HT-29 (cell line): ENCODE measurements at places on chromosomes 7 and 10. TPM values are rescaled to one million over a fixed set of nuclear protein-coding genes. Genes with fewer than 3 reads are reported as not detected.

HABP2 gene
- not detected in 2 replicates for total RNA-seq

CPA2 gene
- total RNA-seq, result not detected in 2 replicates

ETV1 gene
- total RNA-seq, result 2.4 and 4.7 TPM in 2 replicates

HOXA2 gene
- total RNA-seq, result 6.6 and 7.3 TPM in 2 replicates

STOX1 gene
- 0.69 and 2.5 TPM in 2 replicates for total RNA-seq

PTPN12 gene
- 23.6 and 29.6 TPM in 2 replicates for total RNA-seq

RRP12 gene
- total RNA-seq, result 67.7 and 76.2 TPM in 2 replicates

NEBL gene
- total RNA-seq, result 0.68 and 2.2 TPM in 2 replicates

CLCN1 gene
- total RNA-seq, result 2.8 and 3.0 TPM in 2 replicates

CYP3A7 gene
- total RNA-seq, result 0.10 TPM in 1 of 2 replicates, not detected in the other

NRAP gene
- total RNA-seq, result not detected in 2 replicates

SAP25 gene
- total RNA-seq, result 0.63 and 1.5 TPM in 2 replicates

SLC13A1 gene
- total RNA-seq, result not detected in 2 replicates

PPP1R9A gene
- total RNA-seq, result 5.4 and 5.5 TPM in 2 replicates

RBP4 gene
- total RNA-seq, result 2.7 and 4.5 TPM in 2 replicates

PTPRN2 gene
- 0.52 and 1.7 TPM in 2 replicates for total RNA-seq

KCNIP2 gene
- total RNA-seq, result 1.2 and 1.9 TPM in 2 replicates

PCLO gene
- 0.38 and 0.57 TPM in 2 replicates for total RNA-seq

CNNM1 gene
- not detected in 2 replicates for total RNA-seq

AZGP1 gene
- 42.3 and 43.2 TPM in 2 replicates for total RNA-seq

NXPH1 gene
- not detected in 2 replicates for total RNA-seq

C10orf105 gene
- 0.20 TPM in 1 of 2 replicates, not detected in the other for total RNA-seq

TBX20 gene
- total RNA-seq, result not detected in 2 replicates

HEPACAM2 gene
- 1.9 and 2.3 TPM in 2 replicates for total RNA-seq

UNCX gene
- not detected in 2 replicates for total RNA-seq

NPC1L1 gene
- 0.13 and 0.31 TPM in 2 replicates for total RNA-seq

TMEM139 gene
- 53.9 and 79.7 TPM in 2 replicates for total RNA-seq

SPDYE6 gene
- total RNA-seq, result not detected in 2 replicates

HTR5A gene
- total RNA-seq, result not detected in 2 replicates

VENTX gene
- total RNA-seq, result not detected in 2 replicates

HYAL4 gene
- 0.79 and 2.8 TPM in 2 replicates for total RNA-seq

FAM131B gene
- 13.2 and 17.6 TPM in 2 replicates for total RNA-seq

ZNF425 gene
- 0.39 and 1.2 TPM in 2 replicates for total RNA-seq

MIOS gene
- 23.2 and 28.8 TPM in 2 replicates for total RNA-seq

TMEM168 gene
- 25.2 and 28.7 TPM in 2 replicates for total RNA-seq

TPK1 gene
- 0.94 and 1.4 TPM in 2 replicates for total RNA-seq

PRLHR gene
- total RNA-seq, result not detected in 2 replicates

CYP2E1 gene
- total RNA-seq, result not detected in 2 replicates

NEUROD6 gene
- not detected in 2 replicates for total RNA-seq

ADAM22 gene
- 10.4 and 12.3 TPM in 2 replicates for total RNA-seq

EBLN1 gene
- not detected in 2 replicates for total RNA-seq

ARHGAP12 gene
- total RNA-seq, result 24.5 and 27.2 TPM in 2 replicates

RAMP3 gene
- not detected in 2 replicates for total RNA-seq

UCMA gene
- not detected in 2 replicates for total RNA-seq

HACD1 gene
- total RNA-seq, result 28.9 and 35.8 TPM in 2 replicates

EPHB6 gene
- 35.9 and 45.9 TPM in 2 replicates for total RNA-seq

DCLRE1A gene
- total RNA-seq, result 5.1 and 5.7 TPM in 2 replicates

SLC26A4 gene
- not detected in 2 replicates for total RNA-seq

OPALIN gene
- total RNA-seq, result not detected in 2 replicates

OR9A2 gene
- total RNA-seq, result 0.29 TPM in 1 of 2 replicates, not detected in the other

SOSTDC1 gene
- total RNA-seq, result 21.1 and 22.2 TPM in 2 replicates

POLR2J2 gene
- 2.8 and 4.2 TPM in 2 replicates for total RNA-seq

SFRP4 gene
- not detected in 2 replicates for total RNA-seq

LIPF gene
- total RNA-seq, result not detected in 2 replicates

GAD2 gene
- total RNA-seq, result not detected in 2 replicates
